Caco-2 (cell line): ENCODE measurements at places on chromosomes 5 and 9.
A peak's percentile ranks its signal among the peaks of the same experiment; 100 is the strongest.

GRCh38 chr5:125433457-125433856, 687.0 kb upstream of the ZNF608 start:
- H3K27me3 ChIP-seq, result no peaks in the 10 kb centered on the region
- H3K4me3 ChIP-seq, result no peak overlapping the region
- no peaks in the 10 kb centered on the region for H3K4me1 ChIP-seq
- no peak overlapping the region for H3K27ac ChIP-seq
- no peaks in the 10 kb centered on the region for H3K36me3 ChIP-seq

DNA sequence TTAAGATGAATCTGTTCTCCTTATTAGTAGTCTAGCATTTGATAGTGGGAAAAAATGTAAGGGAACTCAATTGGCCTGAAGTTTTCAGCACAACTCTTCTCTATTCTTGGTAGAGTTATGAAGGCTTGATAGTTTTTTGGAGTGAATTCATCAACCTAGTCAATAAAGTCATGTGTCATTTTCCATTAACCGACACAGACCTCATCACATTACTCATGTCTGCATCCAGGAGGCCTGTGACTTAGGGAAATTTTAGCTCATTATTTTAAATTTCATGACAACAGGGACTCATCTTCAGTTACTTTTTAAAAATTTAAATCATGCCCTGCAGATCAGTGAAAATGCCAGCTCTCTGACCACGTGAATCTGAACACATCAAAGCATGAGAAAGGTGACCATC, 63.3 kb downstream of the ADAMTS16 start:
- H3K36me3 ChIP-seq, result no peaks in the 10 kb centered on the region
- H3K4me1 ChIP-seq, result no peaks in the 10 kb centered on the region
- no peaks in the 10 kb centered on the region for H3K27me3 ChIP-seq
- H3K27ac ChIP-seq, result no peak overlapping the region

DNA sequence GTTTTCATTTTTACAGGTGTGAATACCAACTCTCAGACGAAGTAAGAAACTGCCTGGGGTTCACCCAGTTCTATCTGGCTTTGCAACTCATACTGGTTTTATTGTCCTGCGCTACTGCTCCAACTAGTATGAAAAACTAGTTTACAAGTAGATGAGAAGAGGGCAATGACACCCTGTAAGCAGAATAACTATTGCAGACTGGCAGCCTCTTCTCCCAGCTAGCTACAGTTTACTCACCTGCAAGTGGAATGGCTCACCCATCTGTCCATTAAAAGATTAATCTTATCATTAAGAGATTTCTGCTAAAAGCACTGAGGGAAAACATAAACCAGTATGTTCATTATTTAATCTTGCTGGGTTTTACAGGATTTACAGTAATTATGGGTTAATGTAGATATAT, 113.4 kb downstream of the FRMD3 start:
- no peak overlapping the region for H3K4me3 ChIP-seq
- H3K27me3 ChIP-seq, result no peaks in the 10 kb centered on the region
- no peaks in the 10 kb centered on the region for H3K4me1 ChIP-seq
- no peak overlapping the region for H3K27ac ChIP-seq

- DNase-seq, result no peak
- H3K27ac ChIP-seq, result peak overlapping the region; percentile 66
- peaks cover 24% of the 10 kb centered on the region for H3K4me1 ChIP-seq
- no peaks in the 10 kb centered on the region for H3K27me3 ChIP-seq
- H3K4me3 ChIP-seq, result no peak overlapping the region
Measured at GRCh38 chr5:81268521-81269196, 32.7 kb upstream of the ZCCHC9 start.

GRCh38 chr5:19802686-19803085, 185.3 kb downstream of the CDH18 start:
- no peaks in the 10 kb centered on the region for H3K27me3 ChIP-seq
- no peaks in the 10 kb centered on the region for H3K36me3 ChIP-seq
- H3K27ac ChIP-seq, result no peak overlapping the region
- H3K4me1 ChIP-seq, result no peaks in the 10 kb centered on the region
- H3K4me3 ChIP-seq, result no peak overlapping the region

DNA sequence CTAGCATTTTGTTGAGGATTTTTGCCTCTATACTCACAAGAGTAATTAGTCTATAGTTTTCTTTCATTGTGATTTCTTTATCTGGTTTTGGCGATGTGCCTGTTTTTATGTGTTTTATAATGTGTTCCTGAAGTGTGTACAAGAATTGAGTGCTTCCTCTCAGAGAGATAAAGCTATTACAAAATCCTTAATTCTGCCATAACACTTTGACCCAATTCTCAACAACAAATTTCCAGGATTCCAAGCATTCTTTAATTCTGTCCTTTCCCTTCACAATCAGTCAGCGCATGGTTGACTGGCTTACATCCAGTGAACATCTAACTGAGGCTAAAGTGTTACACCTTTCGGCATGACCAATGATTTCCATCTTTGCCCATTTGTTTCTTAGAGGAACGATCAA, 282.9 kb upstream of the MVB12B start:
- H3K4me3 ChIP-seq, result no peak overlapping the region
- DNase-seq, result no peak
- no peak overlapping the region for H3K27ac ChIP-seq
- no peaks in the 10 kb centered on the region for H3K27me3 ChIP-seq
- no peaks in the 10 kb centered on the region for H3K36me3 ChIP-seq

GRCh38 chr9:122389799-122390481, 19.1 kb downstream of the PTGS1 start:
- no peaks in the 10 kb centered on the region for H3K4me1 ChIP-seq
- H3K4me3 ChIP-seq, result no peak overlapping the region
- no peak overlapping the region for H3K27ac ChIP-seq
- no peaks in the 10 kb centered on the region; the same call in 1 of the 2 replicates for H3K27me3 ChIP-seq

GRCh38 chr5:31966936-31967335, 207.2 kb downstream of the GOLPH3 start:
- H3K4me3 ChIP-seq, result no peak overlapping the region
- no peak for DNase-seq
- H3K36me3 ChIP-seq, result no peaks in the 10 kb centered on the region
- no peaks in the 10 kb centered on the region for H3K4me1 ChIP-seq
- no peaks in the 10 kb centered on the region for H3K27me3 ChIP-seq

- no peak overlapping the region for H3K4me3 ChIP-seq
- H3K4me1 ChIP-seq, result peaks cover 60% of the 10 kb centered on the region
- H3K27me3 ChIP-seq, result no peaks in the 10 kb centered on the region
- DNase-seq, result no peak
- H3K36me3 ChIP-seq, result no peaks in the 10 kb centered on the region
- H3K27ac ChIP-seq, result peak overlapping the region; percentile 97
Measured at GRCh38 chr5:74578356-74579044, 62.0 kb downstream of the ENC1 start.

- H3K4me3 ChIP-seq, result no peak overlapping the region
- no peaks in the 10 kb centered on the region for H3K27me3 ChIP-seq
- H3K36me3 ChIP-seq, result no peaks in the 10 kb centered on the region
Measured at GRCh38 chr5:83003791-83004190, 73.4 kb downstream of the TMEM167A start.

GRCh38 chr9:83992407-83992806, 11.8 kb downstream of the RMI1 start:
- H3K36me3 ChIP-seq, result no peaks in the 10 kb centered on the region
- no peak overlapping the region for H3K4me3 ChIP-seq
- no peaks in the 10 kb centered on the region for H3K27me3 ChIP-seq

GRCh38 chr9:38096238-38096805, 27.3 kb upstream of the SHB start:
- DNase-seq, result no peak
- H3K27me3 ChIP-seq, result no peaks in the 10 kb centered on the region
- no peak overlapping the region for H3K27ac ChIP-seq
- no peaks in the 10 kb centered on the region for H3K36me3 ChIP-seq

- peaks cover 7% of the 10 kb centered on the region for H3K4me1 ChIP-seq
- H3K27me3 ChIP-seq, result no peaks in the 10 kb centered on the region; the same call in 1 of the 2 replicates
- no peak for DNase-seq
- H3K4me3 ChIP-seq, result peak overlapping the region; percentile 54
Measured at GRCh38 chr9:131276891-131277286, 579 bp upstream of the FAM78A start.

DNA sequence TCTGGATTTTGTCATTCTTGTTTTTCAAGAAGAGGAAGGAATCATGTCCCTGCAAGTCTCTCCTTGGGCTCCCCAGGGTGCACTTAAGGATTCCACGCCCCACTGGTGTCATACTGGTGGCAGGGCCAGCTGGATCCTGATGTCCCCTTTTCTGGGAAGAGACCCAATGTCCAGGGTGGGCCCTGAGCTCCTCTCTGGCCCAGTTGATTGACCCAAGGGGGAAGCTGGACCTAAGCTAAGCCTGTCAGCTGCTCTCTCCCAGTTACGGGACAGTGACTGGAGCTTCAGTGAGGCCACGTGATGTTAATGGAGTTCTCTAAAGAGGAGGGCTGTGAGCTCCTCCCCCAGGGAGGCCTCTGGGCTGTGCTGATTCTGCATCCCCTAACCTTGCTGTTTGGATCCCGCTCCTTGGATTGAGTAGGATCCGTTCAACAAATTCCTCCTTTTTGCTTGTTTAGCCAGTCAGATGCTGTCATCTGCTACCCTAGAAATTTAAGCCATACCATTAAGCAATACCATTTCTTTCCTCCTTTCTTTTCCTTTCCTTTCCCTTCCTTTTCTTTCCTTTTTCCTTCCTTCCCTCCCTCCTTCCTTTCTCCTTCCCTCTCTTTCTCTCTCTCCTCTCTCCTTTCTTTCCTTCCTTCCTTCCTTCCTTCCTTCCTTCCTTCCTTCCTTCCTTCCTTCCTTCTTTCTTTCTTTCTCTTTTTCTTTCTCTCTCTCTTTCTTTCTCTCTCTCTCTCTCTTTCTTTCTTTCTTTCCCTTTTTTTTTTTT, 17.2 kb downstream of the NKX2-5 start:
- no peaks in the 10 kb centered on the region for H3K27me3 ChIP-seq
- no peak for DNase-seq

- H3K4me1 ChIP-seq, result no peaks in the 10 kb centered on the region
- no peak overlapping the region for H3K27ac ChIP-seq
- no peaks in the 10 kb centered on the region for H3K36me3 ChIP-seq
Measured at GRCh38 chr5:91109634-91110033, 273.5 kb downstream of the ARRDC3 start.

- H3K36me3 ChIP-seq, result no peaks in the 10 kb centered on the region
- H3K27me3 ChIP-seq, result no peaks in the 10 kb centered on the region
- H3K4me1 ChIP-seq, result peaks cover 1% of the 10 kb centered on the region; the same call in 1 of the 2 replicates
- no peak overlapping the region for H3K27ac ChIP-seq
Measured at GRCh38 chr9:4241552-4241951, 58.3 kb downstream of the GLIS3 start.

DNA sequence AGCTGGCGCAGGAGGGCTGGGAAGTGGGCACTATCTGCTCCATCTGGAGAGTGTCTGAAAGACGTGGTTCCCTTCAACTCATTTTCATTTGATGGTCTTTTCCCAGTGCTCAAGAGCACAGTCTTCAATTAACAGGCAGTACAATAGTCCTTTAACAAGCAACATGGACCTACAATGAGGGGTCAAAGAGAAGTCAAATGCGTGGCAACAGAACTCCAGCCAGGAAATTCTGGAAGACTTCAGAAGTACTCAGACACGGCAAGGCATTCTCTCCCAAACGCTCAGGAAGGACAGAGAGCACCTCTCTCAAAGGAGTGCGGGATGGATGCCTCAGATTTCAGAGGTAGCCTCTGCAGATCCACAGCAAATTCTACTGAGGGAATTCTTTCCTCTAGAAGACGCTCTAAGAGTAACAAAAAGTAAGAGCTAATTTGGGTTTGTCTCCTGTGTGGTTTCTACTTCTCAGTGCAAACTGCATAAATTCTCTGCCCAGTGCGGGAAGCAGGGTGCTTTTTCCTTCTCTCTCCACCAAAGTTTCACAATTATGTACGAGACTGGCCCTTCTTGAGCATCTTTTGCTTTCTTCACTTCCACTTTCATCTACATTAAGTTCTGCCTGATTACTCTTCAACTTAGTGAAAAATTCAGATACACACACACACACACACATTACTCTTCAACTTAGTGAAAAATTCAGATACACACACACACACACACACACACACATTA, 56.4 kb downstream of the LHFPL2 start:
- H3K27ac ChIP-seq, result peak overlapping the region; percentile 42
- H3K4me1 ChIP-seq, result peaks cover 46% of the 10 kb centered on the region
- no peaks in the 10 kb centered on the region for H3K36me3 ChIP-seq
- H3K27me3 ChIP-seq, result no peaks in the 10 kb centered on the region

- H3K4me3 ChIP-seq, result no peak overlapping the region
- no peaks in the 10 kb centered on the region for H3K4me1 ChIP-seq
Measured at GRCh38 chr5:102826629-102827028, 71.5 kb downstream of the PAM start.

DNA sequence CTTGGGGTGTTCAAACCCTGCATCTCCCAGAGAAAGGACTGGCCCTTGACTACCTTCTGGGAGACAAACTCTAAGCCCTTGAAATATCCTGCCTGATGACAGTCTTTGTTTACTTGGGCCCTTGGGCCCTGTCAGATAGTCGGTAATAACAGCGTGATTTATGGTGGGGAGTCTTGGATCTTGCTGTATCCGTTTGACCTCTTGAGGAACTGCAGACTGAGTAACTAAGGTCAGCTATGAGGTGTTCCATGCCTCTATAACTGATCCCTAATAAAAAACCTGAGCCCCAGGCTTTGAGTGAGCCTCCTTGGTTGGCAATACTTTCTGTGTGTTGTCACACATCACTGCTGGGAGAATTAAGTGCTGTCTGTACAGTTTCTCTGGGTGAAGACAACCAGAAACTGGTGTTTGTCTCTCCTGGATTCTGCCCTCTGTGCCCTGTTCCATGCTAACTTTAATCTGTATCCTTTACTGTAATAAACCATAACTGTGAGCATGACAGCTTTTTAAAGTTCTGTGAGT, 56.2 kb upstream of the ANKRD33B start:
- peak overlapping the region; percentile 0 for H3K27ac ChIP-seq
- H3K27me3 ChIP-seq, result no peaks in the 10 kb centered on the region
- no peaks in the 10 kb centered on the region; the same call in 1 of the 2 replicates for H3K36me3 ChIP-seq
- DNase-seq, result peak; percentile 59
- H3K4me1 ChIP-seq, result peaks cover 28% of the 10 kb centered on the region

DNA sequence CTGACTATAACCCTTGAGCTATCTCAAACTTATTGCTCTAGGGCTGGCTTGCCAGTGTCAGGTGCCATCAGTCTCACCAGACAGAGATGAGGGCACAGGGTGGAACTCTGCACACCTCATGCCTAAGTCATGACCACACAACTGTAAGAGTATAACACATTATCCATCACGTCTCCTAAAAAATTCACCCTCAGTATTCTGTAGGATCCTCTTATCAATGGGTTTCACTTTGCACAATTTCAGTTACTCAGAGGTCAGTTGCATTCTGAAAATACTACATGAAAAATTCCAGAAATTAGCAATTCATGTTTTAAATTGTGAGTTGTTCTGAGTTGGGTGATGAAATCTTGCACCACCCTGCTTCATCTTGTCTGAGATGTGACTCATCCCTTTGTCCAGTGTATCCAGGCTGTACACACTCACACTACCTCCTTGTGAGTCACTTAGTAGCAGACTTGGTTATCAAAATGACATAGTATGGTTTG, 690.9 kb upstream of the CDH18 start:
- H3K27ac ChIP-seq, result no peak overlapping the region
- no peaks in the 10 kb centered on the region for H3K36me3 ChIP-seq
- no peaks in the 10 kb centered on the region; the same call in 1 of the 2 replicates for H3K27me3 ChIP-seq
- H3K4me1 ChIP-seq, result no peaks in the 10 kb centered on the region
- H3K4me3 ChIP-seq, result no peak overlapping the region
- no peak for DNase-seq

- H3K36me3 ChIP-seq, result no peaks in the 10 kb centered on the region
- H3K27me3 ChIP-seq, result no peaks in the 10 kb centered on the region
- DNase-seq, result no peak
- H3K4me1 ChIP-seq, result peaks cover 21% of the 10 kb centered on the region
Measured at GRCh38 chr9:92965759-92966517, 18.6 kb downstream of the FGD3 start.

- no peaks in the 10 kb centered on the region for H3K4me1 ChIP-seq
- no peak overlapping the region for H3K27ac ChIP-seq
- H3K27me3 ChIP-seq, result no peaks in the 10 kb centered on the region
- no peaks in the 10 kb centered on the region for H3K36me3 ChIP-seq
Measured at GRCh38 chr9:37927132-37927531, 23.2 kb upstream of the SLC25A51 start.
